ENCODE measurements at places on chromosomes 3 and 15.

DNA sequence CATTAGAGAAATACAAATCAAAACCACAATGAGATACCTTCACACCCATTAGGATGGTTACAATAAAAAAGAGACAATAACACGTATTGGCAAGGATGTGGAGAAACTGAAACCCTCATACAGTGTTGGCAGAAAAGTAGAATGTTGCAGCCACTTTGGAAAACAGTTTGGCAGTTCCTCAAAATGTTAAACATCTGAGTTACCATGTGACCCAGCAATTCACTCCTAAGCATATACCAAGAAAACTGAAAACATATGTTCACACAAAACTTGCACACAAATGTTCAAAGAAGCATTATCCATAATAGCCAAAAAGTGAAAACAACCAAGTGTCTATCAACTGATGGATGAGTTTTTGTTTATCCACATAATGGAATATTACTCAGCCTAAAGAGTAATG lies 166.9 kb upstream of the FAM3D start:
- DNase-seq = no peak

DNA sequence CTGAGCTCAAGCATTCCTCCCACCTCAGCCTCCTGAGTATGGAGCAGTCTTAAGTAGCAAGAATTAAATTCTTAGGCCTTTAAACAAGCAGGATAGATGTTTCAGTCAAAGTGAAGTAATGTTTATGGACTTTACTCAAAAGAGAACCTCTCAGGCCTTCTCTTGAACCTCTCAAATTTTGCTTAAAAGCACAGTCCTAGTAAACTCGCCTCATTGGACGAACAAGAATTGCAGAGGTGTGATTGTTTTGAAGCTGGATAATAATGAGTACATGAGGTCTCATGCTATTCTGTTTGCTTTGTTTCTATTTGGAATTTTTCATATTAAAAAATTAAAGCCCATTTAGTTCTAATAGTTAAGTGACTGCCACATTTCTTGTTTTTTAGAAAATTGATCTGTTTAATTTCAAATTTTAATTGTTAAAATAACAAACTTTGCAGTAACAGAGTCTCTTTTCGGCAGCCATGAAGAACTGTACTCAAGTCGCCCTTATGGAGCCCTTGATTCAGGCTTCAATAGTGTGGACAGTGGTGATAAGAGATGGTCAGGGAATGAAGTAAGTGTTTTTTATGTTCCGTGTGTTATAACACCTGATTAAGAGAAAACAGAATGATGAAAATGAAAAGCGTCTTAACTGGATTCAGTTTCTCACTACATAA lies 39.4 kb downstream of the LRCH3 start:
- DNase-seq = no peak

GRCh38 chr3:109353057-109353456 lies 15.7 kb upstream of the DPPA4 start:
- DNase-seq = no peak

DNA sequence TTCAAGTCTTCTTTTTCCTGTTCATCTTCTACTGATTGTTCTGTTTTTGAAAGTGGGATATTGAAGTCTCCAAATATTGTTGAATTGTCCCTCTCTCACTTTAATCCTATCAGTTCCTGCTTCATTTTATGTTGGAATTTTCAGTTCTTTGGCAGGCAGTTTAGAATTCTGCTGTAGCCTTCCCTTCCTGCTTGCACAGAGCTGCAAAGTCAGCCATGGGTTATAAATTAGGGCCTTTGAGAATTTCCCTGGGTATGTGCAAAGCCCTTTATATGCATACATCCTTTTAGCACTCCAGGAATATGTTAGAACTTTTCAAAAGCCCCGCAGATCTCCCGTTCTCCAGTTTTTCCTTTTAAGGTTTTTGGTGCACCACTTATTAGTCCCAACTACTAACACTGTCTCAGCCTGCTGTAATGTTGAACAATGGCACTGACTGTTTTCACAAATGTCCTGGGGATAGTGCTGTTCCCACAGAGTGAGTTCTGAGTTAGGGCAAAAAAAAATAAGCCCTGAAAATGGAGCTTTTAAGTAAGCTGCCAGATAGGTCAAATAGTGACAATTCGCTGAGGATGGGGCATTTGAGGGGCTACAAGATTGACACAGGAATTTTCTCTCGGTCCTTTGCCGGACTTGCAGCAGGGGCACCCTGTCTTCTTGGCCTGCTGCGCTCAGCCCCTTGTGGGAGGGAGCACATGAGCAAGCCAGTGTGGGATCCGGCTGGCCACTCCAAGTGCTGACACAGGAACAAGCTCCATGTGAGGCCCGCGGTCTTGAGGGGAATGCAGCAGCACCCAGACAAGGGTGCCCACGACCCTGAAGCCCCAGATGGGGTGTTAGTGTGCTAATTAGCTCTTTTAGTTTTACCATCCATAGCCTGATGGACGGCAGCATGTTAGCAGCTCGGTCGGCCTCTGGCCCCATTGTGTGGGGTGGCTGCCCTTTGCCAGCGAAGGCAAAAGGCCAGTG lies 96.0 kb downstream of the VPS8 start:
- no peak for DNase-seq

DNA sequence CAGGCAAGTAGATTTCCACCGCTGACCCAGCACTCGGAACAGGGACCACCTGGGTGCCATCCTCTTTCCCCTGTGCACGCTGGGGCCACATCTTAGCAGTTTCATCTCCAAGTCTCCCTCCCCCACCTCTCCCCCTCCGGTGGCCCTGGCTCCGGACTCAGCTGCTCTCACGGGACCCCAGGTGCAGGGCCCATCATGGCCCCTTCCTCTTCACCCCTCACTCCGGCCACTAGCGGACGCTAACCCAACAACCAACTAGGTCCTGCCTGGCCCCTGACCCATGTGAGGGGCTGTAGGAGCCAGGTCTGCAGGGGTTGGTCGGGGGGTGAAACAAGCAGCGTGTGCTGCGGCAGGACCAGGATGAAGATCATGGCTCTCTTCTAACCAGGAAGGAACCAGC lies 31.3 kb upstream of the IQSEC1 start:
- no peak for DNase-seq

DNA sequence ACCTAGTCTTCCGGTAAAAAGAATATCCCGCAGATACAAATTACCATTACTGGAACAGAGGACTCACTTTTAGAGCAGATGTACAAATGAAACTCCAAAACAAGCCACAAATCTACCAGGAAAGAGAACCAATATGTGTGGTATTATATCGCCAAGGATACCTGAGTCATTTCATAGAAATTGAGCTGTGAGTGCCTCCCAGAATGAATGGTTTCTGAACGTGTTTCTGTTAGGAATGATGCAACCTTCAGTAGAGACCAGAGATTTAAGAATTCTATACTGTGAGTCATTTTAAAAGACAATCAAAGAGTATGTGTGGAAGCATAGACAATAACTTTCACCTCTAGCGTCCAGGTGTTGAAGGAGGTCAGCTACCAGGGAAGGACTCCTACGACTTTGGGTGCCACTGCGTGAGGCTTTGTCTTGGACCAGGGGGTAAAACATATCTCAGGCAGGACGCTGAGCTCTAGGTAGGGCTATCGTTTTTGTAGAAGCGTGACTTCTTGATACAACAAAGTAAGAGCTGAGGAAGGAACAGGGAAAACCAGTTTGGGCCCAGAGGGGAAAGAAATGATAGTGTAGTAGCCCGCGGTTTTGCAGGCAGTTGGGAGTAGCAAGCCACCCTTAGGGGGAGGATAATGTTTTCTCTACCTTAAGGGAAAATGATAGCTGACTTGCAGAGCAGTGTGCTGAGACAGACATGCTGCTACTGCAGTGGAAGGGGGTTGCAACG lies 210.4 kb downstream of the TP63 start:
- peak; percentile 19 for DNase-seq

- no peak for DNase-seq
Observed at GRCh38 chr3:42666022-42666421, 12.5 kb downstream of the ZBTB47 start.

DNA sequence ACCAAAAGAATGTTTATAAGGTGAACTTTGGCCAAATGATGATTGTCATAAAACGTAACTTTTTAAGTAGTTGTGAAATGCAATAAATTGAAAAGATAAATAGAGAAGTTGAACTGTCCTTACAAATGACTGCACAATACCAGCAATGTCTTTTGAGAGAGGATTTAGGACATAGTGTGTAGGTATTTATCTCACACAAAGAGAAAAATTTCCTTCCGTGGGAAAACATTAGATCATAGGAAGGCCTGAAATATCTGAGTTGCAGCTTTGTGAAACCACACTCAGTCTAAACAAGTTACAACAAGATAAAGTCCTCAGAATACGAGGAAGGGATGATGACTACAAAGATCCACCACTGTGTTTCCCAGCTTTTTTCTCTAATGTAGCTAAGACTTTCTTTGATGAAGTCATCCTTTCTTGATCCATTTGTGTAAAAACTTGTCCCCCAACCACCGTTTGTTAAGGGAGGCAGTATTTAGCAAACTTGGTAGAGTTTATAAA lies 16.0 kb downstream of the ROBO2 start:
- no peak for DNase-seq

GRCh38 chr15:41502795-41503668 lies 9.4 kb downstream of the ITPKA start:
- no peak for DNase-seq

DNA sequence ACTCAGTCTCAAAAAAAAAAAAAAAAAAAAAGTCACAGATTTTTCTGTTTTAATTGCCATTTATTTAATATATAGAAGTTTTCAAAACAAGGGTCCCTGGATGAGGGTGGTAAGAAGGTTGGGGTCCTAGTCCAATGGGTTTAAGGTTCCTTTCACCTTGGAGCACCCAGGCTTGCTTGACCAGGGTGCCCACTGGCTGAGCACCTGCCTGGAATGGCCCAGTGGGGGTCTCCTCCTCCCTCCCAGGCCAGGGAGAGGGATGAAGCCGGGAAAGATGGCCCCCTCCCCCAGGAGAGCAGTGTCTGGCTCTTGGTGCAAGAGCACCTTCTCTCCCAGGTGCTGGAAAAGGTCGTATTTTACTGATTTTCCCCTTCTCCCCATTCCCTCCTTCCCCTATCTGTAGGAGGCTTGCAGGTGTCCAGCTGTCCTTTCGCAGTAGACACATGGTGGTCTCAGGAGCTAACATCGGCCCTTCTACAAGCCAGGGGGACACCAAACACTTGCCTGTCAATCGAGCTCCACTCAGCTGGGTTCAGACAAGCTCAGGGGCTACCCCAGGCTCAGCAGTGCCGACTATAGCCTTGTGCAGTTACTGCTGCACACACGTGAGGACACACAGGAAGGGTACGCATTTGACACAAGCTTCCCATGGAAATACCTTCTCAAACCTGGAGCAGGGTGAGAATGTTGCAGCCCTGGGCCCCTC lies 112.3 kb upstream of the KLF13 start:
- no peak for DNase-seq

DNA sequence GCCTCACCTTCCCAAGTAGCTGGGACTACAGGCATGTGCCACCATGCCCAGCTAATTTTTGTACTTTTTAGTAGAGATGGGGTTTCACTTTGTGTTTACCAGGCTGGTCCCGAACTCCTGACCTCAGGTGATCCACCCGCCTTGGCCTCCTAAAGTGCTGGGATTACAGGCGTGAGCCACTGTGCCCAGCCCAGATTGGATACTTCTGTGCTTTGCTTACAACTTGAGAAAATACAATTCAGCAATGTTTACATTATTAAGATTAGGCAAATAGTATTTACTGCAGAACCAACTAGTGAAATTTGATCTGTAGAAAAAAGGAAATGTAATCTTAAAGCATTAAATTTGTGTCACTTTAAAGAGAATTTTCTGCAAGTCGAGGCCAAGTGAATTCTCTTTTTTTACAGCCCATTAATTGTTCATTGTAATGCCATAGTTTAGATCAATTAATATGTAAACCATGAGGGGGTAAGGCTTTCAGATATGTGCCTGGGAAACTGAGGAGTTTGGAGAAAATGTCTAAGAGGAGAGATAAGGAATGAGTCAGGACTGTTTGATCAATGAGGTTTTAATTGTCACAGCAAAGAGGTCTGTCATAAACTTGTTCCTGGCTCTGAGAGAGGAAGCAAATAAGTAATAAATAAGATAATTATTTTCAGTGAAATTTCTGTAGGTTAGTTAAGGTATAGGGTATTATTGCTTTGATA lies 15.3 kb downstream of the PYDC2 start:
- no peak for DNase-seq

- DNase-seq = no peak
Observed at GRCh38 chr15:73941449-73941848, 15.2 kb downstream of the LOXL1 start.

- no peak for DNase-seq
Observed at GRCh38 chr3:54671511-54671910, 256.3 kb downstream of the LRTM1 start.

GRCh38 chr3:159828542-159828943 lies 160.1 kb upstream of the IL12A start:
- DNase-seq = peak; percentile 77

GRCh38 chr3:55691141-55691540 lies 204.0 kb upstream of the WNT5A start:
- no peak for DNase-seq

- DNase-seq = no peak
Observed at GRCh38 chr3:172708921-172709773, 1.7 kb downstream of the NCEH1 start.

Data from AG08395 (cell line).